NCI-H1694 treated with DMSO at 0.1 percent for 48 hours (cell line): ENCODE measurements at places on chromosomes 5 and 9.

DNA sequence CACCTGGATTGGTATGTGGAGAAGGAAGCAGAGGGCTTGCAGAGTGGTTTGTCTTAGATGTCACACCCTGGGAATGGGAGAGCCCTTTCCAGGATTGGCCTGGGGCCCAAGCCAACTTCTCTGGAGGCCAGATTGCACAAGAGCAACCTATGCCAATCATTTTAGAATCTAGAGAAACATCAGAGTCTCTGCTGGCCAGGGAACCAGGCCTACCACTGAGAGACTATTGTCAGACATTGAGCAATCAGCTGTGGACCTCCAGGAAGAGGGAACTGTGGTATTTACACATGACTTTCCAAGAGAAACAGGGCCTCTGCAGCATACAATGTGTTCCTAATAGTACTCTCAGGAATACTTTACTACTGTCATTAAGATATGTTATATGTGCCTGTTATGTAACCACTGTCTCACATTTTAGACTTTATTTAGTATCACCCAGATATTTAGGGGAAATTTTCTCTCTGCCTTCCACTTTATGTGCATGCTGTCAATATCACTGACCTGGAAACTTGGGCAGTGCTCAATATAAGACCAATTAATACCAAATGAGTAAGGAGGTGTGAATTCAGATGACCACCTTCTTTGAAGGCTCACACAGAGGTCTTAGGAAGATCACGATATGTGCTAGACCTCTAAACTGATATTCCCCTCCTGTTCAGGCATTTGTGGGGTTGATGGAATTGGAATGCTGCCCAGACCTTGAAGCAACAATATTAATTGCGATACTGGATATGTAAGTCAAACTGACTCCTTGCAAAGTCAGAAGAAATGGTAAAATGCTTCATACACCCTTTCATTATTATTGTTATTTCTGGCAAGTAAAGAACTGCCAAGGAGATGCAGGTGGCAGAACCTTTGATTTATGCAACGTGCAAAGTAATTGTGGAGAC lies 20.5 kb upstream of the CCL28 start:
- DNase-seq = no peak

DNA sequence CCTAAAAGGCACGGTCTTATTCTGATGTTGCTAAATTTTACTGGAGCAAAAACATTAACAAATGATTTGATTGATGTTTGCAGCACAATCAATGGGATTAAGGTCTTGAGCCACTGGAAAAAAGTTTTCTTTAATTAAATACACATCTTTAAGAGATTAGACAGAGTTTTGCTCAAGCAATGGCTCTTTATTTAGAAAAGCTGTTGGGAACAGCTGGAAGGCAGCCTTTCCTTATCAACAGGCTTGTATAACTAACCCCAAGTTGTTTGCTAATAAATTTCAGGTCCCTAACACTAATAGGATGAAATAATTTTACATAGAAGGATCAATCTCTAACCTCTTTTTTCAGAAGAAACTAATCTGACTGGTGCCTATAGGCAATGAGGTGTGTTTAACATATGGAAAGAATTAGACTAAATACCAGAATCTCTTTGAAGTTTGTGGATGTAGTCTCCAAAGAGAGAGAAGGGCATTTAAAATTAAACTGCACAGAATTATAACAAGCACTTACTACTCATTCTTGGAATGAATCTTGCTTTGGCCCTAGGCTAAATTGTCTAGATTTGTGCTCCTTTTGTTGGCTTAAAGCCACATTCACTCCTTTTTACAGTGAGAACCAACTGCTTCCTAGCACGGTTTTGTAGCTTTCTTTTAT lies 67.3 kb upstream of the TNFAIP8 start:
- no peak for DNase-seq

DNA sequence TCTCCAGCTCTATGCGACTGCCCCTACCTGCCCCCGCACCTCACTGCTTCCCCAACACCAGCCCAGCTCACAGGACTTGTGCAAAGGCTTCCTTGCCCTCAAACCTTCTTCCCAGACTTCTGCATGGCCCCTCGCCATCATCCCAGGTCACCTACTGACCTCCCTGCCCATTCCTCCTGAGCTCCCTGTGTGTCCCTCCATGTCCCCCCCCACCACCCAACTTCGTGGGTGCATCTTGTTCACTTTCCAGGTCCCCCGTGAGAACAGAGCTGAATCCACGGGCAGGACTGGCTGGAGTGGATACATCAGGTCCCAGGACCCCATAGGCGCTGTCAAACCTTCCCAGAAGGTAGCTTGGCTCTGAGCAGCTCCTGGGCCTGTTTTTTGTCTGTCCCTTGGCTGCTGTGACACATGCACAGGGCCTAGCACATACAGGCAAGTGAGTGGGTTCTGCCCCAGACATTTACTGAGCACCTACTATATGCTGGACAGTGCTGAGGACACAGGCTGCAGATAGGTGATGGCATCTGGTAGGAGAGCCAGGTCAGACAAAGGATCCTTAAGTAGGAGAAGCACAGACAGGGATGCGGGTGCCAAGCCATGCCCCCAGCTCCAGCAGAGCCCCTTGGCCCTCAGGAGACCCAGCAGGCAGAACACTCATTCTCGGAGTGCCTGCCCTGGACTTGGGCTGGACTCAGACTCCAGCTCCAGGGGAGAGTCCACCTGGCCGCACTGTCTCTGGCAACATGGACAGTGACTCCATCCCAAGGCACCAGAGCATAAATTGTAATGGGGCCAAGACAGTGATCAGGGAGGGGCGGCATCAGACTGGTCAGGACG lies 15.0 kb downstream of the NINJ1 start:
- no peak for DNase-seq

GRCh38 chr9:27539479-27540441 lies 10.1 kb upstream of the MOB3B start:
- no peak for DNase-seq

DNA sequence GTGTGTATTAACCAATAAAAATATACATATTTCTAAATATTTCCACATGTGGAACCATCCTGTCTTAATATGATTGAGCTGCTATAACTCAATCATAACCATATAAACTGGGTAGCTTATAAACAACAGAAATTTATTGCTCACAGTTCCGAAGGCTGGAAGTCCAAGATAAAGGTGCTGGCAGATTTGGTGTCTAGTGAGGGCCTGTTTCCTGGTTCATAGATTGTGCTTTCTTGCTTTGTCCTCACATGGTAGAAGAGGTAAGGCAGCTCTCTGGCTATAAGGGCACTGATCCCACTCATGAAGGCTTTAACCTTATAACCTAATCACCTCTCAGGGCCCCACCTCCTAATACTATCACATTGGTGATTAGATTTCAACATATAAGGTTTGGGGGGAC lies 14.0 kb upstream of the PRKAA1 start:
- no peak for DNase-seq

- DNase-seq = no peak
Measured at GRCh38 chr5:129135633-129136032, 41.1 kb downstream of the ISOC1 start.

GRCh38 chr5:126926187-126926586 lies 104.2 kb downstream of the MARCHF3 start:
- no peak for DNase-seq

DNA sequence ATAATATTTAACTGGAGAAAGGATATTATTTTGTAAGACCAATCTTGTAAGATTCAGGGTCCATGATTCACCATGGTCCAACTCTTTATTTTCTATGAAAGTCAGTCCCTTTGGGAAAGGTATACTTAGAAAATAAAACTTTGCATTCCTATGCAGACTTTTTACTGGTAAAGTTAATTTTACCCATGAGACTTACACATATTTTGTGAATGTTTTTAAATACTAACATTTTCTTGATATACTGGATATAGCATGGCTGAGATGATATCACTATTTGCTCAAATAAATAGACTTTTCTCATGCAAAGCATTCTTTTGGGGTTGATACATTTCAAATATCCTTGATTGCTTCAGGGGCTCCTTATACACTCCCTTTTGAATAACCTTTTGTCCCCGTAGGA lies 512.1 kb downstream of the MAN2A1 start:
- no peak for DNase-seq

GRCh38 chr5:19690978-19691377 lies 297.0 kb downstream of the CDH18 start:
- no peak for DNase-seq

GRCh38 chr5:72125941-72126620 lies 18.8 kb downstream of the MAP1B start:
- no peak for DNase-seq

- no peak for DNase-seq
Measured at GRCh38 chr9:6549106-6549800, 96.3 kb downstream of the GLDC start.

DNA sequence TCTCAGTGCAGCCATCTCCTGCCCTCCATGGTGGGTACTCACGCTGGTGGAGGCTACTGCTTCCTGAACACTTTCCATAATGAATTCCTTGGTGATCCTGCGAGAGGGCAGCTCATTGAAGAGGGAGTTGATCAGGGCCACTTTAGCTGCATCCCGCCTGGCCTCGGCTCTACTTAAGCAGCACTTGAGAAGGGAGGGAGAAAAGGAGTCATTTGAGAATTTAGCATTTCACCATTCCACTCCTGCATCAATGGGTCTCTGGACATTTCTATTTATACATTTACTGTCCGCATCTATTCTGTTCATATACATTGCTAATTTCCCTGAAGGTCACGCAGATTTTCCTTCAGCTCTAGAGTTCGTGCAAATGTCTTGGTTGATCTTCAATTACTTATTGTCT lies 35.1 kb downstream of the LIX1 start:
- no peak for DNase-seq

- DNase-seq = no peak
Measured at GRCh38 chr9:81190659-81191058, 498.7 kb downstream of the TLE1 start.

DNA sequence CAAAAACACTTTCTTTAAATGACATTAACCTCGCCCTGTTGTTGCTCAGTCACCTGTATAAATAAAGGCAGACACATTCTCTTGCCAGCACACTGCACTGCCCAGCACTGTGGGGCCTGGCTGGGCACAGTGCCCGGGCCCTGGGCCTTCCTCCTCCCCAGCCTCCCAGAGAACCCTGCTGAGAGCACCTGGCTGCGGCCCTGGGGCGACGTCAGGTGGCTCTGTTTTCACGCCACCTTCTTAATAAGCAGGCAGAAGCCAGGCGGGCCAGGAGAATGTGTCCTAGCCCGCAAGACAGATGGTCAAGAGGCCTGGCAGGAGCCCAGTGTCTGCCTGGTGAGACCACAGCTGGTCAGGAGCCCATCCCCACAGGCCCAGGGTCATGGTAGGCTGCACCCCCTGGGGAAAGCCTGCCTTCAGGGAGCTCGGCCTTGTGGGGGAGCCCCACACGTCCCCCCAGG lies 8.2 kb upstream of the AGPAT2 start:
- DNase-seq = no peak

DNA sequence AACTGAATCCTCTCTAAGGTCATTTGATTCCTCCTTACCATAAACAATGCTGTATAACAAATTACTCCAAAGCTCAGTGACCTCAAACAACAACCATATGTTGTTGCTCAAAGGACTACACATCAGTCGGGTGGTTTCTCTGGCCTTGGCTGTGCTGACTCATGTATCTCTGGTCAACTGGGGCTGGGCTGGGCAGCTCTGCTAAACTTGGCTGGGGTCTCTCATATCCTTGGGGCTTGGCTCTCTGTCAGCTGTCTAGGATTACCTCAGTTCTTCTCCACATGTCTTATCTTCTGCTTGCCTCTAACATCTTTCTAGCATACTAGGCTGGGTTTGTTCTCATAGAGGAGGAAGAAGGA lies 86.4 kb downstream of the GALNT10 start:
- no peak for DNase-seq

- no peak for DNase-seq
Measured at GRCh38 chr9:108620767-108621166, 235.0 kb downstream of the ACTL7B start.

- no peak for DNase-seq
Measured at GRCh38 chr5:133006653-133007052, 19.7 kb downstream of the ZCCHC10 start.

DNA sequence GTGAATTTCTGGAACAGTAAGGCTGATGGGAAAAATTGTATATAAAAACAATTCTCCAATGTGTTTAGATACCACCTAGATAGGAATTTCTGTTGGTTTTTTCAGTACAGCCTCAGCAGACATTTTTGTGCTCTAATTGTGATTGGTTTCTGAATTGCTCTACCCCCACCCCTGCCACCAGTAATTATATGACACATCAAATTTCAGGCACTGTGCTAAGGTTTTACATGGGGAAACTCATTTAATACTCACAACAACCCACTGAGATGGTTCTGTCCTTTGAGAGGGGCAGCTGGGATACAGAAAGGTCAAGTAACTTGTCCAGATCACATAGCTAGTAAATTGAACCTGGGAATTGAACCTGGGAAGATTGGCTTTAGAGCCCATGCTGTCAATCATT lies 288.0 kb downstream of the ARHGEF28 start:
- no peak for DNase-seq

- no peak for DNase-seq
Measured at GRCh38 chr9:34982361-34982760, 7.2 kb upstream of the DNAJB5 start.

DNA sequence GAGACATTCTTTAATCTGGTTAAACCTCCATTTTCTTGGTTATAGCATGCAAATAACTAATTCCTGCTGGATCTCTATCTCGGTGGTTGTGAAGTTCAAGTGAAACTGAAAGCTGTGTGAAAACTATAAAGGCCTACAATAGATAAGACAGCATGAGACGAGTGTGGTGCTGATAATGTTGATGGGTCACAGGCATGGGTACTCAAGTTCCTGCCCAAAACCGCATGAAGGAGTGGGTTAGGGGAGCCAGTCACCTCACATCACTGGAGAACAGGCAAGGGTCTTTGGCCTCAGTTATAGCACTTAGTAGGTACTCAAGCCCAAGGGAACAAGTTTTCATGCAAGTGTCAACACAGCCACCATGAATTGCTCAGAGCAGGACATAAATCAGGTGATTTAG lies 16.7 kb downstream of the HMHB1 start:
- no peak for DNase-seq

DNA sequence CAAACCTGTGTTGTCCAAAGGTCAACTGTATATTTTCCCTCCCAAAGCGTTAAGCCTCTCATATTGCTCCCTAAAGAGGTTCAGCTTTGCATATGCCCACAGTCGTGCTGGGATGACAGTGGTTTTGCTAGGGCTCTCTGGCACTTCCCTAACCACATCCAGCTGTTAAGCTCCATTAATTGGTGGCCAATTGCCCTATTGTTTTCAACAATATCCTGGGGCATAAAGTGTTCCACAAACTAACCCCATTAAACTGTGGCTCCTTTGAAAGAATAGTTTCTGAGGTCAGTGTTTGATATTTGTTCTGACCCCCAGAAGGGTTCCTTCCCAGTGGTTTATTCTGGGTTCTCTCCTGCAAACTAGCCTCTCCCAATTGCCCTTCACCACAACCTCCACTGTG lies 194.5 kb downstream of the HSD17B3 start:
- DNase-seq = no peak

DNA sequence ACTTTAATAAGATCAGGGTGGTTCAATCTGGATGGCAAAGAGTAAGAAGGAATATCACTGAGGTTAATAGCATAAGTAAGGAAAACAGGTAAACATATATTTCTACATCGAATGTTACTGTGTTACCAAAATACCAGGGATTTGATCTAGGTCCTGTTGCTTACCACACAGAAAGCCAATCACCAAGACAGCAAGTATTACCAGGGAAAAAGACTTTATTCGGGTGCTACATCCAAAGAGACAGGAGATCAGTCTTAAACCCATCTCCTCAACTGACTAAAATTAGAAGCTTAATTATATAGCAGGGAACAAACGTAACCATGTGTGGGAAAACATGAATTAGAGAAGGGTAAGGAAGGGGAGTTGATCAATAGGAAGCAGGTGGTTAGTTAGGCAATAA lies 500.1 kb downstream of the EFNA5 start:
- DNase-seq = no peak

GRCh38 chr5:161530700-161531099 lies 15.8 kb downstream of the GABRB2 start:
- no peak for DNase-seq
